ENCODE measurements at places on chromosomes 5 and 9.

DNA sequence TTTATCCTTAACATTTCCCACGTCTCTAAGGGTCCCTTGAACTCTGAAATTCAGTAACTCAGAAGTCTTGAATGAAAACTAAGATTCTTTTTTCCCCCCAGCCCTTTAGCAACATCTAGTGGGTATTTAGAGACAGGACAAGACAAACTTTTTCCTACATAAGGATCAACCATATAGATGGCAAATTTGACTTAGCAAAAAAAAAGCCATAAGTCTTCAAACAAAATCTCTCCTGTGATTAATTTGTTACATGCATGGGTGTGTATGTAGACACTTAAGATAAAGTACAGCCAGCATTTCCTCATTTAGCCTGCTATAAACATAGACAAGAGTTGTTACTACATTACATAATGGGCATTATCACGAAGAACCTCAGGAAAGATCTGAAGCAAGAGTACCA lies 29.1 kb upstream of the ANKRD31 start:
- DNase-seq: peak; percentile 1

DNA sequence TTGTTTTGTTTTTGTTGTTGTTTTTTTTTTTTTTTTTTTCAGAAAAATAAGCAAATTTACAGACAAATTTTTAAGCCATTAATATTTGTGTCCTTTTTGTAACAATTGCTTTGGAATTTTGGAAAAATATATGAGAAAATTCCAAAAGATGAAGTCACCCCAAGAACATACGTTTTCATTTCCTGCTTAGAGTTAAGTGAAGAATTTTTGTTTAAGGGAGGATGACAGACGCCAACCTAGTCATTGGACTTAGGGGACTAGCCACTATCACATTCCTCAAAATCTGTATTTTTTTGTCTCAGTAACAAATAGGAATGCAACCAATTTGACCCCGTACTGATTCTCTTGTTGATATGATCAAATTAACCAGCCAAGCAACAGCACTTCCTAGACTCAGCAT lies 433.9 kb upstream of the SLC30A5 start:
- DNase-seq: no peak

DNA sequence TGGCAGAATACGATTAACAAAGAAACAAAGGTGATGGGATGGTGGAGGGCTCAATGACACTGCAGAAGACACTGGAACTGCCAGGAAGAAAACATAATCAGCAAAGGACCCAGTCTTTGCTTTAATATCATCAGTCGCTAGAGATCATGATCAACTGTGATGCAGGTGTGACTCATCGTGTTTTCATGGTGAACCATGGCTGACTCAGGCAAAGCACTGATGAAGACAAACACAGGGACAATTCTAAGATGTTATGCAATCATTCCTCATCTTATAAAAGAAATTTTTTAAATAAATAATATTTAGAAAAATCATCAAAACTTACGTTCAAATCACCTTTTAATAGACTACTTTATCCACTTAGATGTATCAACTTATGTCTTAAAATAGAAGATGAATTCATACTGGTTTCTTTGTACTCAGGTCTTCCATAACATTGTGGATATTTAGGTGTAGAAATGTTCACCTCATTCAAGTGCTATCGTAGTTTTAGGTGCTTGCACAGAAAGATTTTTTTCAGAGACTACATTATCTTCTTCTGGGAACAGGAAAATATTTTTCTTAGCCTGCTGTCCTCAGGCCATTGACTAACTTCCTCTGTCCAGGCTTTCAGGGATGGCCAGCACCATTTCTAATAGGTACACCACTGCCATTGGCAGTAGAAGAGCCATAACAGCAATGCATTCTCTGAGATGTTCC lies 673.4 kb upstream of the MEF2C start:
- peak; percentile 33 for DNase-seq

GRCh38 chr9:98396656-98397055 lies 141.2 kb upstream of the TBC1D2 start:
- DNase-seq: no peak

DNA sequence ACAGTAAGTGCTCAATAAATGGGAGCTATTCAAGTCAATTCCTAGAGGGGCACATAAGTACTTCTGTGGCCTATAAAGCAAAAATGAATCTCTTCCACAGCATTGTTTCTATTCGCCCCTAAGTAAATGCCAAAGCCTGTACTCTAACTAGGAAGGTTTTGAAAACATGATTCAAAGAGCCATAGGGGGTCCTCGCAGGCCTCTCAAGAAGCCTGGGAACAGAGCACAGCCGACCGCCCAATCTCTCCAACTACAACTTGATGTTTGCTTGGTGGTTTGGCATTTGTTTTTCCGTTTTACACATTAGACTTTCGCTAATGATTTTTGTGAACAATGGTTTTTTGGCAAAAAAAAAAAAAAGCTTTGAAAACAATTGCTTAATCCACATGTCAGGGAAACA lies 19.4 kb downstream of the EFNA5 start:
- no peak for DNase-seq

DNA sequence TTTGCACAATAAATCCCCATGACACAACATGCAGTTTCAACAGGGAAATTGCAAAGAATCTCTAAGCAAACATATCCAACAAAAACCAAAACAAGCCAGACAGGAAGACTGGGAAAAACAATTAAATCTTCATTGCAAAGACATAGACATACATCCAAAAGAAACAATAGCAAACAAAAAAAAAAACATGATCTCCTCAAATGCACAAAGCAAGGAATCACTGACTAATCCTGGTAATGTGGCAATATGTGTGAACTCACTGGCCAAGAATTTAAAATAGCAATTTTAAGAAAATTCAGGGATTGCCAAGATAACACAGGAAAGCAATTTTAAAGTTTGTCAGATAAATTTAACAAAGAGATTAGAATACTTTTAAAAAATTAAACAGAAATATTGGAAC lies 520.1 kb upstream of the SMC2 start:
- no peak for DNase-seq

GRCh38 chr5:56815658-56816545 lies 553 bp downstream of the MAP3K1 start:
- no peak for DNase-seq

- peak; percentile 6 for DNase-seq
These were observed at the start of gene ISL1 for GRCh38 chr5:51383131-51384121. Gene ISL1 (plus strand): TSS chr5:51383448. CDS start chr5:51383672, 224 bp downstream.

- DNase-seq: no peak
These were observed 127.1 kb downstream of the MRPS30 start for GRCh38 chr5:44935871-44936270.

DNA sequence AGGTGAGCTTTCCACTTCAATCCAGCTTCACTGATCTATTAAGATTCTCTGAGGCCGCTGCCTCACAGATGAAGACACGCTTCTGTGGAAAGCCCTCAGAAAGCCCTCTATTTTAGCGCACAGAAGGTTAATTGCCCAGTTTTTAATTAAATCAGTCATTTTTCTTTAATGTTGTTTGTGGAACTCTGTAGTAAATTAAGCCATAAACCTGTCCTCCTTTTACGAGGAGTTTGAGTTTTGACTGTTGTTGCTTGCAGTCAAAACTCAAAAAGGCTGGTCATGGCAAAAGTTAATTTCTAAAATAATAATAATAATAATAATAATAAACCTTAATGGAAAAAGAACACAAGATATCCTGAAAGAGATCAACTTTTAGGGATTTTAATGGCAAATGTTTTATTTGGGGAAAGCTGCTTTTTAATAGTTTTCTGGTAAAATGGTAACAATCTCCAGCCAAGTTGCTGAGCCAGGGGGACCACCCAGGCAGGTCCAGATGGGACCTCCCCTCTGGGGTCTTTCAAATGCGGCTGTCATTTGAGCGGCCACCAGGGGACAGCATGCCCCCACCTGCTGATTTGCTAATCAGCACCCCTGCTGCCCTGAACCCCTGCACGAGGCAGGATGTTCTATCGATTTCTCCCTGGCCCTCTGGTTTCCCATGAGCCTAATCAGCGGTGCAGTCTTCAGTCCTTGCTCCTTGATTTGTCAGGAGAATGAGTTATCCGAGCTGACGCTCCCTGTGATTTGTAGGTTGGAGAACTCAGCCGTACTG lies 247.2 kb downstream of the FSTL4 start:
- no peak for DNase-seq

DNA sequence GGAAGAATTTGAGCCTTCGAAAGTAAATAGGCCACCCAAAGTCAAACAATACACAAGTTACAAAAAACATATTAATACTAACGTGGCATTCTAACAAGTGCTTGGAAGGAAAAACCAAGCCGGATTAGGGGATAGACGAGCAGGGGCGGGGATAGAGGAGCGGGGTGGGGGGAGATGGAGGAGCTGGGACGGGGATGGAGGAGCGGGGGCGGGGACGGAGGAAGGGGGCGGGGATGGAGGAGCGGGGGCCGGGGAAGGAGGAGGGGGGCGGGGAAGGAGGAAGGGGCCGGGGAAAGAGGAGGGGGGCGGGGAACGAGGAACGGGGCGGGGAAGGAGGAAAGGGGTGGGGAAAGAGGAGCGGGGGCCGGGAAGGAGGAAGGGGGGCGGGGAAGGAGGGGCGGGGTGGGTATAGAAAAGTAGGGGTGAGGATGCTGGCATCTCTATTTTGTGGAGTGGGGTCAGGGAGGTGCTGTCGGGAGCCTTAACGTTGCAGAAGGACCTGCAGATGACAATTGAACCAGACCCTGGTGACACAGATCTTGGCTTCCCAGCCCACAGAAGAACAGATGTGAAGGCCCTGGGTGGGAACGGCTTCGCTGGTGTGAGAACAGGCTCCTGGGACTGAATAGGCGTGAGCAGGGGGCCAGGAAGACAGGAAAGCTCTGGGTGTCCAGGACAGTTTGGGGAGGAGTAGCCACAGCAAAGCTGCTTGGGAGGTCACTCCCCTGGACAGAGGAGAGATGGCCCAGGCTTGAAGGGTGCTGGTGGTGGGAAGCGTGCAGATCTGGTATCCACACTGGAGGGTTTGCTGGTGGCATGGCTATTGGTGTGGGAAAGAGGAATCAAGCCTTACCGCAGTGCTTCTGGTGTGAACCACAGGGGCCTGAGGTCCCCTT lies 233.3 kb upstream of the DAP start:
- no peak for DNase-seq

DNA sequence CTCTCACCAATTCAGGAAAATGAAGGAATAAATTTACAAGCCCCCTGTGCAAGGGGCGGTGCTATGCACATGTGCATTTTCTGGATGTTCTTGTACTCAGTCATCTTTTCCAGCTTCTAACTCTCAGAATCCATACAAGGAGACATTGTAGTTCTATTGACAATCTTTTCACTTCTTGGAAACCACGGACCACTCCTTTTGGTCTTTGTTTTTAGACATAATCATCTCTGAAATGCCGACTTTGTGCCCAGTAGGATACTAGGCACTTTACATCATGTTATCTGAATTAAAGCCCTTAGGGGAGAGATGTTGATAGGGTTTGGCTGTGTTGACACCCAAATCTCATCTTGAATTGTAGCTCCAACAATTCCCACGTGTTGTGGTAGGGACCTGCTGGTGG lies 322.6 kb upstream of the WWC1 start:
- no peak for DNase-seq

GRCh38 chr5:96335873-96336272 lies 97.2 kb downstream of the PCSK1 start:
- DNase-seq: no peak

GRCh38 chr9:110641293-110641692 lies 27.3 kb upstream of the MUSK start:
- DNase-seq: no peak

DNA sequence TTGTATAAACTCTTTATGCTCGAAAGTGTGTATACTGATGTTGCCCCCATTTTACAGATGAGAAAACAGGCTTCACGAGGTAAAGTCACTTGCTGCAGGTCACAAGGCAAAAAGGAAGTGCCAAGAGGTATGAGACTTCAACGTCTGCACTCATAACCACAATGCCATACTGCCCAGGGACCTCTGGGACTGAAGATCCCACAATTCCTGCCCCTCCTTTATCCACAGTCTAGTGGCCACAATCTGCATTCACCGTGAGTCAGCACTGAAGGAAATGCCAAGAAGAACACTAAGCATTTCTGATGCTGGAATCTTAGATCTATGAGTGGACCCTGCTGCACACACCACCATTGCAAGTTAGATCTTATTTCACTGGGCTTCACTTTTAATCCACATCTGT lies 37.3 kb downstream of the MED27 start:
- DNase-seq: peak; percentile 89

GRCh38 chr5:5951953-5952352 lies 426.4 kb downstream of the MED10 start:
- DNase-seq: no peak

DNA sequence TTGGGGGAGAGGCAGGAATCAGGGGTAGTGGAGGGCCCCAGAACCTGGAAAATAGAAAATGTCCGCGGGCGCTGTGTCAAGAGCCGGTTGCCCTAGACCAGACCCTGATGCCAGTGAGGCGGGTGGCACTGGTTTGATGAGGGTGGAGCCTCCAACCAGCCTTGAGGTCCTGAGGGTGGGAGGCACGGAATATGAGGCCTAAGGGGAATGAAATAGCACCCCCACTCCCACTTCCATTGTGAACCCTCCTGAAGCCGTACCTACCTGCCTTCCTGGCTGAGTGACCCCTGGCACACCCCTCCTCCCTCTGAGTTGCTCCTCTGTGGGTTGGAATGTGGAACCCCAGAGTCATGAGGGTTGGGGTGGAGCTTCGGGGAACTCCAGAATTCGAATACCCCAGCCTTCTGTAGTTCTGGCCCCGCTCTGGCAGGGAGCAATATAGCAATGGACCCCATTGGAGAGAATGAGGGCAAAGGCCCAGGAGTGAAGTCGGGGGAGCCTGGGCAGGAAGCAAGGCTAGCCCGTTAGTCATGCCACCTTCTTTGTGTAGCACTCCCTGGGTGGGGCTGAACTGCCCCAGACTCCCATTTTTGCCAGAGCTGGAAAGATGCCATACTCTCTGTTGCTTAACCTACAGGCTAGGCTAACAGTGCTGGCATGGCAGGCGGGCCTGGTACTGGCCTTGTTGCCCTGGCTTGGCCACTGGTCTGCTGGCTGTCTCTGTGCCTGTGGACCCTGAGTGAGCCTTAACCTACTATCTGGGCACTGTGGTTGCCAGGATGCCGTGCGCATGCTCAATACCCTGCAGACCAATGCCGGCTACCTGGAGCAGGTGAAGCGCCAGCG lies 1.0 kb downstream of the FPGS start:
- no peak for DNase-seq

DNA sequence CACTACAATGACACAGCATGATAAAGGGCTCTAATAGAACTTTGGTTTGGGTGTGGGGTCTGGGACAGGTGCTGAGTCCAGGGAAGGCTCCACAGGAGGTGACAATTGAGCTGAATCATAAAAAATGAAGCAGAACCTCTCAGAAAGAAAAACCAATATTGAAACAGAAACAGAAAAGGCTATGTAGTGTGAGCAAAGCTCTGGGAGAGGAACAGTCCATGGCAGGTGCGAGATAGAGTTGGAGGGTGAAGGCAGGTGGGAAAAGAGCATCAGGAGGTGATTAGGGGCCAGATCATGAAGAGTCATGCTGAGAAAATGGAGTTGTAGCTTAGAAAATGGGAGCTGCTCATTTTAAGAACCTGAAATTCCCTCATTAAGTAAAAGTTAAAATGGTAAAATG lies 164.9 kb downstream of the KCTD16 start:
- no peak for DNase-seq

GRCh38 chr5:115179394-115180164 lies 9.9 kb upstream of the TRIM36 start:
- no peak for DNase-seq
